AG04450 (cell line): ENCODE measurements at places on chromosomes 4 and X.

- no peak for DNase-seq
Observed at GRCh38 chr4:54877006-54877405, 219.2 kb downstream of the KIT start.

DNA sequence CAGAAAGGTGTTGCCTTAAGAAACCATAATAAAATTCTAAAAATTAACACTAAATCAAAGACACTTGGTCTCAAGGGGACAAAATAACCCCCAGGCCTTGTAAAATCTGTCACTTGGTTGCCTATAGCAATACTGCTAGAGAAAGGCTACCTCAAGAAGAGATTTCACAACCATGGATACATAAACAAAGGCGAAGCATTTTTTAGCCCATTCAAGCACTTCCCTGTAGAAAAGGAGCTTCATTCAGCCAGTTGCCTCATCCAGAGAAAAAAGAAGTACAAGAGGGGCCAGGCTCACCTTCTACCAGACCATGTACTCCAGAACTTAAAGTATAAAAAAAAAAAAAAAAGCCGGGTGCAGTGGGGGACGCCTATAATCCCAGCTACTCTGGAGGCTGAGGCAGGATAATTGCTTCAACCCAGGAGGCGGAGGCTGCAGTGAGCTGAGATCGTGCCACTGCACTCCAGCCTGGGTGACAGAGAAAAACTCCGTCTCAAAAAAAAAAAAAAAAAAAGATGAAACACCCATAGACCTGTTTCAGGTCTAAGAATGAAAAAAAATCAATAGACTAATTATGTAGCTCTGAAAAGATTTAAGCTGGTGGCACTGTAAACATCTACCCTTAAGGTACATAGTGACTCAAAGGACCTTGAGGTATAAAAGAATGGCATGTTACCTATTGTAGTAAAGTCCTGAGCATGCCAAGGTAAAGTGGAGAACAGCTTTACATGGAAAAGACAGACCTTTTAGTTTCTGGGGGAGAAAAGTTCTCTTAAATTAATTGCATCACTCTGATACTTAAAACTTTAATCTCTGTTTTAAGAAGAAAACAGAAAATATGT, 18.0 kb downstream of the RUFY3 start:
- no peak for DNase-seq

DNA sequence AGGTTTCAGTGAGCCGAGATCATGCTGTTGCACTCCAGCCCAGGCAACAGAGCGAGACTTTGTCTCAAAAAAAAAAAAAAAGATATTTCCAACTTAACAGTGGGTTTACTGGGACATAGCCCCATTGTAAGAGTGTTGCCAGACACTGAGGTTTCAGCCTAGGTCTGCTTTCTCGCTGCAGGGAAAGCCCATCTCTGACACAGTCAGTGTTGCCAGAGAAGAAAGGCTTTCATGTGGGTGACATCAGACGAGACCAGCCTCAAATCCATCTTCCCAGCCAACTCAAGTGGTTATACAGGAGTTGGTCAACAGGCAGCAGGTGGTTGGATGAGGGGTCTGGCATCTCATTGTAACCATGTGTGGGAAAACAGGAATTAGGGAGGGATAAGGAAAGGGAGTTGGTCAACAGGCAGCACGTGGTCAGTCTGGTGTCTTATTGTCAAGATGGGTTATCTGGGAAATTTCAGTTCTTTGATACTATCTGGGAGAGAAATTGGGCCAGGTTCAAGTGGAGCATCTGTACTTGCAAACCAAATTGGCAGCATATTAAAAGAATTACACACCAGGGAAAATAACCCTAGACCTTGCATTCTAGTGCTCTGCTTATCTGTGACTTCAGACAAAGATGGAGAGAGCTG, 41.1 kb downstream of the NELFA start:
- no peak for DNase-seq

DNA sequence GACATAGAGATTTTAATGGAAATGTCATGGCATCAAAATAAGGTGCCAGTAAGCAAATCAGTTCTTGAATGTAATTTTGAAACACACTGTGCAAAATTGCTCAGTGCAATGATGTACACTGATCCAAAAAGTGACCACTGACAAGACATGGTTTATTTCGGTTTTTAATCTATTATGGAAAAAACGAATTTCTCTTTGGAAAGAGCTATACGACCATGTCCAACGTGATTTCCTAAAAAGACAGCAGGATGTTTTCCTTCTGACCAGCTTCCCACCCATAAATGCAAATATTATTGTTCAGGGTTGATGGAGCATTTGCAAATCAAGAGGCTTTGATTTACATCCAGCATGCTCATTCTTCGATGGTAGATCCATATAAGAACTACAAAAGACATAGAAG, 17.1 kb upstream of the MAGEA1 start:
- DNase-seq = no peak

GRCh38 chr4:142846108-142846728, at the start of gene INPP4B:
INPP4B (minus strand) TSS chr4:142846301.
- DNase-seq = peak; percentile 13

DNA sequence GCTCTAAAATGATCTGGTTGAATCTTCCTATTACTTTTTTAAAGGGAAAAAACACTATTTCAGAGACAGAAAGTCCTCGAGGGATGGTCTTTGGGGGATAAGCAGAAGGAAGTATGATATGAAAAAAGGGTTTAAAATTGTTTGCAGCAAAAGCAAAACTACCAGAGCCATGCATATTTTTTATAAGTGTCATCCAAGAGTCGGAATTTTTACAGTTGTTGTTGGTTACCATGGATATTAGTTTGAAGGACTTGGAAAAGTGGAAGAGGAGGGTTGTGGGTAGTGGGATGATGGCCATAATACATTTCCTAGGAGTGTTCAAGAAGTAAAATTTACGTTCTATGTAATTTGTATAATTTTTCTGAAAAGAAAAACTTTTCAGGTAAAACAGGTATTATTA, 134.4 kb downstream of the PCDH7 start:
- no peak for DNase-seq

- DNase-seq = no peak
Observed at GRCh38 chr4:102537269-102537668, 36.1 kb downstream of the NFKB1 start.

GRCh38 chrX:95346856-95347255, 1337.8 kb upstream of the DIAPH2 start:
- no peak for DNase-seq

- DNase-seq = no peak
Observed at GRCh38 chr4:5446595-5447226, 261.6 kb downstream of the EVC2 start.

DNA sequence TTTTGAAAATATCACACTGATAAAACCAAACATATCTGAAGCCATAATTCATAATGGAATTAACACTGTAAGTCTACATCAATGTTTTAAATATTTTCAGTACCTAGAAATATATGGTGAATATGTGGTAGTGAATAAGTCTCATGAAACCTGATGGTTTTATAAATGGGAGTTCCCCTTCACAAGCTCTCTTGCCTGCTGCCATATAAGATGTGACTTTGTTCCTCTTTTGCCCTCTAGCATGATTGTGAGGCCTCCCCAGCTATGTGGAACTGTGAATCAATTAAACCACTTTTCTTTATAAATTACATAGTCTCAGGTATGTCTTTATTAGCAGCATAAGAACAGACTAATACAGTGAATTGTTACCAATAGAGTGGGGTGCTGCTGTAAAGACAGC, 536.8 kb upstream of the GALNT7 start:
- no peak for DNase-seq

- DNase-seq = no peak
Observed at GRCh38 chr4:2907706-2908293, 55.4 kb downstream of the NOP14 start.

DNA sequence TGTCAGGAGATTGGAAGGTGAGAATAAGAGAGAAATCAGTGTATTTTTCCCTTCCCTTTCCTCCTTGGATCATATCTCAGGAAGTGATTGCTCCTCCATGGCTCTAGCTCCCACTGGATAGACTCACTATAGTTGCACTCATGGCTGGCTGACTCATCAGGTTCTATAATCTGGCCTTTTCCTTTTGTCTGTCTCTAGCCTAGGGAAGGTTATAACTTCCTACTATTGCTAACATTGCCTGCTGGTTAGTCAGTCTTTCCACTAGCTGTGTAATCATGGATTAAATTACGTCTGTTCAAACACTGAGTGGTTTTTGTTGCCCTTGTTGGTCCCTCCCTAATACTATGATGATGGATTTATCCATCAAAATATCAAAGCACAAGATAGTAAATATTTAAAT, 195.5 kb upstream of the VEGFC start:
- DNase-seq = peak; percentile 82

GRCh38 chr4:114093221-114093715, 113.8 kb upstream of the ARSJ start:
- DNase-seq = no peak

- DNase-seq = peak; percentile 46
Observed at GRCh38 chr4:11549525-11549924, 120.8 kb upstream of the HS3ST1 start.

- DNase-seq = no peak
Observed at GRCh38 chr4:163473576-163473975, at the start of gene TKTL2. TKTL2 (minus strand) TSS chr4:163473754; CDS start chr4:163473734, 20 bp downstream.

GRCh38 chr4:54231419-54231767, 2.3 kb downstream of the PDGFRA start:
- no peak for DNase-seq

DNA sequence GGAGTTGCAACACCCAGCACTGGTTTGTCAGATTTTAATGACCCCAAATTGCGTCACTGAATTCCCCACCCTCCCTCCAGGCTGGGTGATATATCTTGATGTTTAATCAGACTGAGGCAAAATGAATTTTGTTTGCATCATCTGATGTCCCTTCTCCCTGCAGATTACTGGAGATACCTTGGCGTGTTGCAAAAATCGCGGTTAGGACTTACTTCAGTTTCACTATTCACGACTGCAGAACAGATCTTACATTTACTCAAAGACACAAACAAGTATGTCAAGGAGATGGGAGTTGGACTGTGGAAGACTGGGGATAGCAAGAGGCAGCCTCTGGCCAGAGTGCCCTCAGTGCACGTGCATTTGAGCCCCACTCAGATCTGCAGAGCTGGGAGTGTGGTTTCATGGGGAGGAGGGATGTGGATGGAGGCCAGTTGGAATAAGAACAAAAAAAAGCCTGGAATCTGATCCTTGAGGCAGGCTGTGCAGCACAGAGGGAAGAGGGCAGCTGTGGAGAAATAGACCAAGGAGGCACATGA, 92.2 kb upstream of the MTM1 start:
- peak; percentile 16 for DNase-seq

DNA sequence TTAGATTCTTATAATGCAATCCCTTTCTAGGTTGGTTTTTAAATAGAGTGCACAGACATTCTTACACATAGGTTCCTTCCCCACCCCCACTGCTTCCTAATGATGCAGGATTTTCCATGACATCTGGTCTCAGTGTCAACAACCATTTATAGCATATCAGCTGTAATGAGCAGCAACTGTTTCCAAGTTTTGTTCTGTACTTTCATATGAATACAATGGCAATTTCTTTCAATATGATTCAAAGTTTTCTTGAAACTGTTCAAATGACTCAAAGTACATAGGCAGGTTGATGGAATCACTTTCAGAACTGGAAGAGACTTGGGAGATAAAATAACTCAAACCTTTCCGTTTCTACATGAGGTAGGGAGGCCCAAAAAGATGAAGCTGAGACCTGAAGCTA, 220.7 kb downstream of the CAMK2D start:
- DNase-seq = no peak

DNA sequence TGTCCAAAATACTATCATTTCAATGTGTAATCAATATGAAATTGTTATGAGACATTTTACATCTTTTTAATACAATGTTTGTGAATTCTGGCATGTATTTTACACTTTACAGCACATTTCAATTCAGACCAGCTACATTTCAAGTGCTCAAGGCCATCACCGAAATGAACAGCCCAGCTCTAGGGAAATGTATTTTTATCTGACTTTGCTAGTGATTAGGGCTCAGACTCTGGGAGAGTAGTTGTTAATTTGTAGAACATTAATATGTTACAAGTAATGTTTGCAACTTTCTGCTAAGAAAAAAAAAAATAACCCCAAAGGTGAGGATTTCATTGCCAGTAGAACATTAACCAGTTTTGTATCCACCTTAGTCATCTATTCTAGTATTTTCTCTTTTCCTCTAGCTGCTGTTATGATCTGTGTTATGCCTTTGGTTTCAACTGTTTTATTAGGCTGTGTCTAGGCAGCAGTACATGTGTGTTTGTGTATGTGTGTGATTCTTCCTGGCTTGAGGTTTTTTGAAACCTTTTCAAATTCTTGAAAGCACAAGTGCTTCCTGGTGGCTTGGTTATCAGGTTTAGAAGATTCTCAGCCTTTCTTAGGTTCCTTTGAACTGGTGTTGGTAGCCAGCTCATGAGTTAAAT, 125.9 kb downstream of the NSUN7 start:
- no peak for DNase-seq

- DNase-seq = peak; percentile 58
Observed at GRCh38 chr4:98939892-98940298, 11.0 kb upstream of the EIF4E start.
